HS-27A (cell line): ENCODE measurements at places on chromosomes 2 and 18.

DNA sequence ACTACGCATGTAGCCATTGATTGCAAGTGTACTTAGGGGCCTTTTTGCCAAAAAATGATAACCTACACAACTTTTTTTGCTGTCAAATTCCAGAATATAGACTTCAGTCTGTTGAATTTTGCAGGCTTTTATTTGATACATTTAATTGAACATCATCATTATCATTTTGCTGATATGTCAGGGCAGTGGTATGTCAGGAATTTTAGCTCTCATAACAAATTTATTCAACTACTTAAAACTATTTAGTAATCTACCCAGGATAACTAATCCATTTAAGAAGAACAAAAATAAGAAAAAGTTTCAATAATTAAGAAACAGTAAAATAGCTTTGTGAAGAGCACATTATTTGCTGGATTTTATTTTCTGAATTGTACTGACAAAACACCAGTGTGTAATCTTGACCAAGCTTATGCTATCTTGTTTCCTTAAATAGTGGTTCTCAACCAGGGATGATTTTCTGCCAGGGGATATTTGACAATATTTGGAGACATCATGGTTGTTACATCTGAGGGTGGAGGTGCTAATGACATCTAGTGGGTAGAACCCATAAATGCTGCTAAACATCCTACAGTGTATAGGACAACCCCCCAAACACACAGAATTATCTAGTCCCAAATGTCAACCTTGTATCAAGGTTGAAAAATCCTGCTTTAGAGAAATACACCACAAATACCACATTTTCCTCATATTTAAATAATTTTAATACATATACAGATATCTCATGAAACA, 12.1 kb upstream of the TTN start:
- DNase-seq = no peak

DNA sequence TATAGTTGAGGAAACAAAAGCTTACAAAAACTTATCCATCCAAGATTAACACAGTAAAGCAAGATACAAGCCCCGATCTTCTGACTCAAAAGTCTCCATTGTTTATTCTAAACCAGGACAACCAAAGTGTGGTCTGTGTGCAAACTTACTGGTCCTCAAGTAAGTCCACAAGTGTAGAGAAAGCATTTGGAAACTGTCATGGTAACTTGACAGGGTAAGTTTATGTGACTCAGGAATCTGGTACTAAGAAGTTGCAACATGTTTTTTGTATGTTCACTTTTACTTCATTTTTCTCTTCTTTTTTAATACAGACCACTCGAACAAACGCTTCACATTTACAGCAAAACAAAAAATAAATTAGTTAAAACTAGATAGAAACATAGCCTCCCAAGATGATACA, 9.4 kb downstream of the MBD2 start:
- no peak for DNase-seq

- DNase-seq = no peak
Observed at GRCh38 chr2:207093234-207093633, 72.5 kb downstream of the KLF7 start.

- DNase-seq = no peak
Observed at GRCh38 chr18:50177294-50177992, 17.5 kb downstream of the MYO5B start.

DNA sequence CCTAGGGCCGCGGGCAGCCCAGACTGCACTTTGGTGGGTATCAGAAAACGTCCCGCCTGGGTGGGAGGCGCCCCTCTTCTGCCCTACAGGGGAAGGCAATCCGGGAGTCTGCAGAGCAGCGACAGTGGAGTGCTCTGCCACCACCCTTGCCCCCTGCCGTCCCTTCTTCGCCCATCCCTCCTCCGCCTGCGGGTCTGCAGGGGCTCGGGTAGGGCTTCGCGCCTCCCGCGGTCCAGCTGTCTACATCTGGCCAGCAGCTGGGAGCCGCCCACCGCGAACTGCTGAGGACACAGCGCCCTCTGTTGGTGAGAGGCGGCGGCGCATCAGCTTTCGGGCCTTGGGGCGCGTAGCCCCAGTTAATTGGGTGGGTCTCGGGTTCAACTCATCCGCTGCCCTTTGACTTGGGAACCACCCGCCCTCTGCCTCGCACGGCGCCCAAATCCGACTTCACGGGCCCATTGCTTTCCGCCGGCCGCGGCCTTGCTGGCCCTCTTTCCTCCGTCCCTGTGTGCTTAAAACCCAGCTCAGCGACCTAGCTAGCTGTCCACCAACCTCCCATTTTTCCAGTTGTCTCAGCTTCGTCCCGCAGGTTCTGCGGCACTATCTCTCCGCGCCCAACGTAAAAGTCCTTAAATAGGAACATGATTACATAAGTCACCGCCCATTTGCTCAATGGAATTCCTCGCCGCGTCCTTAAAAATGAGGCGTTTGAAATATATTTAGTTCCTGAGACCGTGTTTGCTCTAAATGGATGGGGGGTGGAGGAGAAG, 17.6 kb downstream of the WNT10A start:
- no peak for DNase-seq

- DNase-seq = peak; percentile 82
Observed at GRCh38 chr18:46155641-46156051, 51.5 kb downstream of the HAUS1 start.

GRCh38 chr18:31996007-31996406, 22.6 kb upstream of the RNF125 start:
- no peak for DNase-seq

DNA sequence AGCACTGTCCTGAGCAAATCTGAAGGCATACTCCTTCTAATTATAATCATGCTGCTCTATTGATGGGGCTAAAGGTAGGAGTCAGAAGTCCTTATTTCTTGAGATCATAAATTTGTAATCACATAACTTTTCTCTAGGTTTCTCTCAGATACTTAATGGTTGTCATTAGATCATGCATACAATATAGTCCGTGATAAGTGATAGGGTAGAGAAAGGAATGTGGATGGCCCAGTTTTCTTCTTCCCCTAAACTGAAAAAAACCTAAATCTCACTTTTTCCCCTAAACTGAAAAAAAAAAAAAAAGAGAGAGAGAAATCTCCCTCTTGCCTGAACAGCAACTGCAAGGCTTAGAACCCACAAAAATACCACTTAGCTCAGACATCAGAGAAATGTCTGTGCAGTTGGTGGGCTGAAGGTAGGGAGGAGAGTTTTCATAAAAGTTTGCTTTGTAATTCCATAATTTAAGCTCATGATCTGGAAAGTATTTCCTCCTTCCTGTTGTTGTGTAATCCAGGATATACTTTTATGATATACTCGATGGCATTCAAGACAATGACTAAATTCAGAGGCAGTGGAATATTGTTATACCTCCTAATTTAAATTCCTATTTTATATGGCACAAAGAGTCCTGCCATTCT, 79.3 kb upstream of the ITPRID2 start:
- no peak for DNase-seq

DNA sequence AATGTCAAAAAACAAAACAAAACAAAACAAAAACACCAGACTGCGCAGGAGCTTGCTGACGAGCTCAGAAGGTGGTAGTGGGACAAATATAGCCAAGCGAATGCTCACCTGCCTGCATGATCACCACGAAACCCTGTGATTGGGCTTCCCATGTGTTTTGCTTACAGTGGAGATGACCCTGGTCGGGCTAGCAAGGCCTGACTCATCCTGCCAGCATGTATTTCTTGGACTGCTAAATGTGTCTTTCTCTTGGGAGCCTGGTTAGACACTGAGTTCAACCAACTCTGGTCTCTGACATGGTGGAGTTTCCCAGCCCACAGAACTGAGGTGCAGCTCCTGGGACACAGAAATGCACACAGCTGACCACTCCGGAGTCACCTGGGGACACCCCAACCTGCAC, 30.7 kb upstream of the DUSP2 start:
- DNase-seq = no peak

DNA sequence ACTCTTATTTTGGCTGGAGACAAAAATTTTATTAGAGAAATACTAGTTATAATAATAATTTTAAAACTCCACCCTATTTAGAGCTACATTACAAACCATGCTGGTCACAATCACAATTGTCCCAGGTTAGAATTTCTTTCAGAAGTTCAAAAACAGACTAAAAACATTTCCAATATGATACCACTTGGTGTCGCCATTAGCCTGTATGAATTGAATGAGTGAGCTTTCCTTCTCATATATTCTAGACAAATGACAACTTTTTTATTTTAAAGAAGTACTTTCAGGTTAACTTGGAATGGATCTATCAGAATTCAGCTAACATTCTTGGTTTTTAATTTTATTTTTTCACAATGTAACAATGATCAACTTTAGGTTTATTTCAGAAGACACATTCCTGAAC, 48.0 kb downstream of the SERPINB8 start:
- DNase-seq = no peak

DNA sequence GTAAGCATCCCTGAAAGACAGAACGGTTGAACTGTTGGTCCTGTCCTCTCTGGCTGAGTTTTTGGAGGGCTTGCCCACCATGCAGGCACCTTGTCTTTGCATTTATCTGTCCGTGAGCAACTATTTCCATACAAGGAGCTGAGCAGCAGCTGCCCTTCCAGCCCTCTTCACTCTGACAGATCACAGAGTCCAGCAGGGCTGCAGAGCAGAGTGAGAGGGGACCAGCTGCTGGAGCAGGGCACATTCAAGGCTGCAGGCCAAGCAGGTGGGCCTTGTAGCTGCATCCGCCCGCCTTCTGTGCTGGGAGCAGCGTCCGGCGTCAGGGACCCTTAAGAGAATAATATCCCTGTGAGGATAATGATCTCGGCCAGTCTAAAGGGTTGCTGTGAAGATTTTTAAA, 9.5 kb downstream of the SMYD1 start:
- no peak for DNase-seq
